KBM-7 (cell line): ENCODE measurements at places on chromosomes 12 and 14.

DNA sequence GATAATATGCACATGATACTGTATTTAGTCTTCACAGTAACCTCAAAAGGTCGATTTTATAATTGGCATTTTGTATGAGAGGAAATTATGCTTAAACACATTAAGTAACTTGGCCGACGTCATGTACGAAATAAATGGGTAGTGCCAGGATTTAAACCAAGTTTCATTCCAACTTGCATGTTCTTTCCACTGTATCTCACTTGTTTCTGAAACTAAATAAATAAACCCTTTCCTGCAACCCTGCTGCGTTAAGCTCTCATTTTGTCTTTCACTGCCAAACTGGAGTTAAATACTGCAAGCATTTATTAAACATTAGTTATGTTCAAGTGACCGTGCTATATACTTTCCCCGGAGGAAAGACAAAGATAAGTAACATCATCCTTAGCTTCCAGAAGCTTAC is 293.9 kb upstream of the PRKD1 start:
- no peak for DNase-seq

DNA sequence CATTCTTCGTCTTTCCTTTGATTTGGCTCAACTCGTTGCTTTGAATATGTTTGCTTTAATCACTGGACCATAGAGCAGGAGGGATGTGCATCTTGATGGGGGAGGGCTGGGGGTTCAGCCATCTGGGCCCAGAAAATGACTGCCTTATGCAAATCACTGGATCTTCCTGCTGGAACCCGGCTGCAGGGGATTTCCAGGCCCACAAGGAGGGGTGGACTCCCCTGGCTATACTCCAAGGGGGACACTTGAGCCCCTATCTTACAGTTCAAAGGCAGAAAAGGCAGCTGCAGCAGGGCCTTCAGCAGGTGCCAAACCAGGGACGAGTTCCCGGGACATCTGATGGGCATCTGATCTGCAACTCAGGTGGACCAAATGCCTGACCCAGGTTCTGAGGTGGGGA is 122.5 kb downstream of the DICER1 start:
- no peak for DNase-seq

GRCh38 chr12:62730649-62731048 is 204.3 kb downstream of the PPM1H start:
- no peak for DNase-seq

DNA sequence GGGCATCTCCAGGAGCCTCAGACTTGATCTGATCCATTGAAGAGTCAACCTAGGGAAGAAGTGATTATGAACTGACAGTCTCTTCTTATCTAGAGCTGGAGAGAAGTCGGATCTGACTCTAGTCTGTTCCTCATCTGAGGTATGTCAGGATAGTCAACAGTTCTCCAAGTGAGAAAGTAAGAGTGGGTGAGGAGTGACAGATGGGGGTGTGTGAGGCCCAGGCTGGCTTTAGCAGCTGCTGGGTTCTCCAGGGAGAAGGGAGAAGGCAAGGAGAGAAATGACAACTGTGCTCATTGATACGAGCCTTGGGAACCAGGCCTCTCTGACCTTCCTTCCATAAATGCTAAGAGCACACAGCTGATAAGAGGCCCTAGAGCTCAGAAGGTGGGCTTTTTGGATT is 53.3 kb downstream of the IRAK3 start:
- DNase-seq, result no peak

- no peak for DNase-seq
Observed at GRCh38 chr14:47619392-47619791, 56.0 kb downstream of the MDGA2 start.

- DNase-seq, result no peak
Observed at GRCh38 chr14:98906123-98906995, 365.6 kb downstream of the BCL11B start.

DNA sequence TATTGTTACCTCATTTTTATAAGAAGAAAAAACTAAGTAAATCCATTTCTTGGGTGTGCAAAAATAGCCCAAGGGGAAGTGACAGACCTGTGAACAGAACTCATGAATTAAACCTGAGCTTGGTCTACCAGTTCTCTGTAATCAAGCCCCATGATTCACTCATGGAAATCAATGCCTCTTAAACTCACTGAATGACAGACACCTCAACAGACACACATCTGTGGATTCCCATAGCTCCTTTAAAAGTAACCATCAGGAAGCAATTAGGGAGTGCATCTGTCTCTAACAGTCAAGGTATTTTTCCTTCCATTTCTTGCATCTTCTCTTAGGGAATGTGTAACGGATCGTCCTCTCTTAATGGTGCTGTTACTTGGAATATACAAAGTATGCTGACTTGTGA is 215.0 kb upstream of the EEA1 start:
- no peak for DNase-seq

DNA sequence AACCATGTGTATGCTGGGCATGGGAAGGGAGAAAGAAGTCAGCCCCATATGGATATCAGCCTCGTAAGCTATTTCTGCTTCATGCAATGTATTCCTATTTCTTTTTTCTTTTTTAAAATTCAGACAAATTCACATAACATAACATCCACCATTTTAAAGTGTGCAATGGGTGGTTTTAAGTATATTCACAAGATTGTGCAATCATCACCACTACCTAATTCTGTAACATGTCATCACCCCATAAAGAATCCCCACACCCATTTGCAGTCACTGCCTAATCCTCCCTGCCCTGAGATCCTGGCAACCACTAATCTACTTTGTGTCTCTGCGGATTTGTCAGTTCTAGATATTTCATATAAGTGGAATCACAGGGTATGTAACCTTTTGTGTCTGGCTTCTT is 9.5 kb downstream of the POMT2 start:
- DNase-seq, result peak; percentile 14

DNA sequence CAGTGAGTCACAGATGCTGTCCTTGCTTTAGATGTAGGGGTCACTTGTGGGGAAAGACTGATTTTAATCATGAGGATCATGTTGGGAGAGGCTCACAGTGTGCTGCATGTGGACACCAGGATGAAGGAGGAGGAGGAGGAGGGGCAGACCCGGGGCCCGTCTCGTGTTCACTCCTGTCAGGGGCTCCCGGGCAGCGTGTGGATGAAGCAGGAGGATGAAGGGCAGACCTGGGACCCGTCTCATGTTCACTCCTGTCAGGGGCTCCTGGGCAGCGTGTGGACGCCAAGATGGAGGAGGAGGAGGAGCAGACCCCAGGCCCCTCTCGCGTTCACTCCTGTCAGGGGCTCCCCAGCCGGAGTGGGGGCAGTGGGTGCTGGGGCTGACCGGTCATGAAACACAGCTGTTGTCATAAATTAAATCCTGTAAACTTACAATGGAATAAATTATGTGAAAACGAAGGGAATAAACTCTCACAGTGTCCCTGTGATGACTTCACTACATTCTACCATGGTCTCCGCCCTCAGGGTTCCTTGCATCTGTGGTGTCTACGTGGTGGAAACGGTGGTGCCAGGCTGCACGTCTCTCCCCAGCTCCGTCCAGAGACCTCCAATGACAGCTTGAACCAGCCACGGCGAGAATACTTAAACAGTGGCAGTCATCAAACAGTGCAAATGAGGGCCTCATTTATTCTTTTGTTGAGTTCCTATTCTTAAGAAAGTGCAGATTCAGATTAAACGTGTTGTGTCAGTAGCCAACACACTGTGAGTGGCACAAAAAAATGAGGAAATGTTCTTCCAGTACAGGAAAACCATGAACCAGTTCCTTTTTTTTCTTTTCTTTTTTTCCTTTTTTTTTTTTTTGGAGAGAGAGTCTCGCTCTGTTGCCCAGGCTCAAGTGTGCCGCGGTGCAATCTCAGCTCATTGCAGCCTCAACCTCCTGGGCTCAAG is 37.7 kb upstream of the SFSWAP start:
- DNase-seq, result no peak

GRCh38 chr12:123056709-123057108 is 76.2 kb downstream of the ARL6IP4 start:
- no peak for DNase-seq

DNA sequence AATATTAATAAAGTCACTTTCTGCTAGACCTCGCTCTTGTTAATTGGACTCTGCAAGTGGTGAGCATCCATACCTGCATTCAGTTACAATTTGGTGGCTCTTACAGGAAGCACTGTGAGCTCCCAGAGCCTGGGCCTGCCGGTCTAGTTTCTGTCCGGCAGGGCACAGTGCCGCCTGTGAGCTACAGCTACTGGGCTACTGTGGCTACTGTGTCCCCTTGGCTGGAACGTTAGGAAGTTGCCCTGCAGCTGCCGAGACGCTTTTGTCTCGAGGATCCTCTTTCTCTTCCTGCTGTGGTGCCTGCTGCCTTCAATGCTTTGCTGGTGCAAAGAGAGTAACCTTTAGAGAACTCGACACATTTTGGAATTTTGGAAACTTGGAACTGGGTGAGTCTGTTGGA is 44.6 kb upstream of the PTGDR start:
- DNase-seq, result no peak

DNA sequence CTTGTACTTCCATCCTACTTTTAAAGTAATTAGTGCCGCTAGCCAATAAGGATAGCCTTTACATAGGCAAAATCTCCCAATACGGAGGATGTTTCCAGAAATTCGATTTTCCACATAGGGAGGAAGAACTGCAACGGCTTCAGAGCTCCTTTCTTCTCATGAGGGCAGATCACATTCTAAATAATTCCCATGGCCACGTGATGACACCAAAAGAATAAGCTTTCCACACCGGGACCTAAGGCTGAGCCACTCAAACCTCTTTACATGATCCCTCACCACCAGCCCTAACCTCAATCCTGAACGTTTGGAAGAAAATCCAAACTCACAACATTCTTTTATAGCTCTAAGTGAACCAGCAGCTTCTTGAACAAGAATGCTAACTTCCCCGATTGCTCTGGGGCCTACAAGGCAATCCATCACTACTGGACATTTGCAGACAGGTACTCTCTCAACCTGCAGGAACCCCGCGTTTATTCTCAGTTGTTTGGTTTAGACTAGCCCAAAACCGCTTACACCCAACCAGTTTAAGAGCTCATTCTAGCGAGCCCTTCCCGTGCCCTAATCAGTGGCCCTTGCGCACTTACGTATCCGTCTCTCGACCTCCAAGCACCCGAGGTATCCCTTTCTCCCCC is 884 bp downstream of the CAPRIN2 start:
- peak; percentile 43 for DNase-seq

DNA sequence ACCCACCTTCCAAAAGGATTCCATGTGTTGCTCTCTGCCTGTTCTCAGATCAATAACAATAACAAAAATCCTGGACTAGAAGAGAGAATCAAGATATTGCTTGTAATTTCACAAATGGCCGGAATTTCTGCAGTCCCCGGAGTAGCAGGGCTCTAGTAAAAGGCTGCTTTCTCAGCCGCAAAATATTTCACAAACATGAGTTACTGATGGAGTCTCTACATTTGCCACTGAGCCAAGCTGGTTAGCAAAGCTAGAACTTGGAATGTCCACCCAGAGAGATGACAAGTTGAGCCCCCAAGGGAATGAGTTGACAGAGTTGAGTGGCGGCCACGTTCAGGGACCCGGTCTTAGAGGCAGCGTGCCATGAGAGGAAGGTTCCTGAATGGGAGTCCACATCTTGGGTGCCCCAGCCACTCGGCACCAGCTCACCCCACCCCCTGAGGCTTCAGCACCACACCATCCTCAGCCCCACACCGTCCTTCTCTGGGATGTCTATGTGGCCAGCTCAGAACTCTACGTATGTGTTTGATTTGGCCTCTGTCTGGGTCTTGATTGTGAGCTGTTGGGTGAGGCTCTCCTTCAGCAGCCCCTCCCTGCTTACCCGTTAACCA is 15.9 kb downstream of the FBLN5 start:
- no peak for DNase-seq

DNA sequence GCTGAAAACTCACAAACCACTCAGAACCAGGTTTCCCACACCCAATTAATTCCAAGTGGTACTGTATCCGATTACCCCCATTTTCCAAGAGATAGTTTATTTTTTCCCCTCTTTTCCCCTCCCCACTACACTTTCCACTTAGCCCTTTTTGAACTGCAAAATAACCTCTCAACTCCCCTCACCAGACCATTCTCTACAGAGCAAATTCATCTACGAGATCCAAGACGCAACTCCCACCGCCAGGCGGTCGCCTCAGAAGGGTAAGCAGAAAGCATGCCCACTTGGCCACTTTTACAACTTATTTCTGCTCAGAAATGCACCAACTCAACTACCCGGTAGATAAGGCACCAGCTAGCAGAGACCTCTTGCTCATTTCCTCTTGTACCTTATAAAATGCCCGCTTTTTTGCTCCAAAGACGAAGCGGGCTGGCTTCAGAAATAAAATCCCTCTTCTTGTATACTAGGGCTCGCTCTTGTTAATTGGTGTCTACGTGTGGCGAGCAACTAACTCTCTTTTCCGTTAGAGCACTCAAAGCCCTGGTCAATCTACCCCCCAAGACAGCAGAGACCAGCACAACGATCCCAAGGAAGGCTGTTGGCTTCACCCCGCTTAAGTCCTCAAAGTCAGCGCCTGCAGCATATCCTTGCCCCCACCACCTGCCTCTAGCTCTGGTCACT is 910 bp upstream of the SRP54 start:
- DNase-seq, result no peak

GRCh38 chr12:25100194-25101091 is 94.5 kb downstream of the DNAI7 start:
- DNase-seq, result no peak

DNA sequence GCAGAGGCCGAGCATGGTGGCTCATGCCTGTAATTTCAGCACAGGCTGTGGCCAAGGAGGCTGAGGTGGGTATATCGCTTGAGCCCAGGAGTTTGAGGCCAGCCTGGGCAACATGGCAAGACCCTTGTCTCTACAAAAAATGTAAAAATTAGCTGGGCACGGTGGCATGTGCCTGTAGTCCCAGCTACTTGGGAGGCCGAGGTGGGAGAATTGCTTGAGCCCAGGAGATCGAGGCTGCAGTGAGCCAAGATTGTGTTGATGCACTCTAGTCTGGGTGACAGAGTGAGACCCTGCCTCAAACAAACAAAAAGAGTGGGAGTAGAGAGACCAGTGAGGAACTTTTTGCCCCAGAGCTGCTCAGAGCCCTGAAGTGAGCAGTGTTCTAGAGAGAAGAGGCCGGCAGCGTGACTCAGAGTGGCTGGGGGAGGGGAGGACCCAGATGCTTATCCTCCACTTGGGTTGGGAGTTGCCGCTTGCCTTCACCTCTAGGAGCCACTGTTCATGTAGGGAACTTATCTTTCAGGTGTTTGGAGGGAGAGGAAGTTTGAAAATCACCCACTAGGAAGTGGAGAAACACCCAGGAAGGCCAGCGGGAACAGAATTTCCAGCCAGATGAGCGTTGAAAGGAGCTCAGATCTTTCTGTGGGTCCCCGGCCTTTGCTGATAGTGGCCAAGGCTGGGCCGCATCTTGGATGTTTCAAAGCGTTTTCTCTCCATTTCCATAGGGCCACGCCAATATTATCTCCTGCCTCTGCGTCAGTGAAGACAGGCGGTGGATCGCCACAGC is 15.3 kb downstream of the CFAP251 start:
- DNase-seq, result no peak

GRCh38 chr12:58254463-58255100 is 313.2 kb downstream of the ATP23 start:
- DNase-seq, result no peak
